ENCODE measurements at places on chromosomes 2 and 18.

DNA sequence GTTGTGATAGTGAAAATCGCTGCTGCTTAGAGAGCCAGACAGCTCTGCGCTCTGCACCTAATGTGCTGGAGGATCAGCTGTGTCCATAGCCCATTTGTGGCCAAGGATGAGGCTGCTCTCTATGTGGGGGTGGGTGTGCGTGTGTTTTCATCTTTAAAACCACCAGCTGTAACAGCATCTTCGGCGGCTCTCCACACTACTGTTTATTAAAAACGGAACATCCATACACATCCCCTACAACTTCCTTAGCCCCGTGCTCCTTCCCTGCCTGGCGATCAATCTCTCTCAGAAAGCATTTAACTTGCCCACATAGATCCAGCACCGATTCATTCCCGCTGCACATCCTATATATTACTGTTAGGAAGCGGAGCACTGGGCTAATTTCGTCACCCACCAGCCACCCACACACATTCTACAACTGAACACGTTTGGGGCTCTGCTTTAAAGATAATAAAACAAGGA lies 1.6 kb downstream of the CELF4 start:
- no peak for DNase-seq

GRCh38 chr2:218887079-218887478 lies 6.4 kb downstream of the WNT10A start:
- DNase-seq = no peak

DNA sequence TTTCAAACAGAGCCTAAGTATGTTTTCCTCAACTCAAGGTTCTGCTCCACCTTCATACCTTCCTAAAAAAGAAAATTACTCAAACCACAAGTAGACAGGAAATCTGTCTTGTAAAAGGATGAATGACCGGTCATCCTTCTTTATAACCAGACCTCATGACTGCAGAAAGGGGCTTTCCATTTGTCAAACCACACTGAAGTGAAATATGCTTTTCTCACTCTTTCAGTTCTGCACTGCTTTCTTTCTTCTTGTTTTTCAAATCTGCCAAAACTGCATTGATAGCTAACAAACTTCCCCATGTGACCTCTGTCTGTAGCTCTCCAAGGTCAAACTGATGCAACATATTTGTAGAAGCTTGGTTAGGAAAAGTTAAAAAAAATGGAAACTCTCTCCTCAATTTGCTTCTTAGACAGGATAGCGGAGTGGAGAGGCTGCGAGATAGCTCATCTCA lies 308.9 kb upstream of the CCDC68 start:
- no peak for DNase-seq

DNA sequence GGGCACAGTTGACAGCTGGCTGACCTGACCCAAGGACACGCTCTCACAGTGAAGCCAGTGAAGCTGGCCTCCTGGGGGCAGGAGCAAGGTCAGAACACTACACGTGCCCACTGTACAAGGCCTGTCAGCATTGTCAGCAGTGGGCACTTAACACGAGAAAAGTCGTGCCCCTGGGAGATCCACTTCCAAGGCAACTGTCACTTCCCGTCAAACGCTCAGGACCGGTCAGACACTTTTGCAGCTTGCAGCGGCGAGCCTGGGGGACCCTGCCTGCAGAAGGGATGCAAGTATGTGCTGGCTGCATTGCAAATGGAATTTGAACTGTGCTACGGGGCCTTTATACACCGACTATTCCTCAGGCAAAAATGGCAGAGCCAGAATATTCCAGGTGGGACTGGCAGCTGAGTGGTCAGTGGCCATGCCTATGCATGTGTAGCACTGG lies 176.2 kb downstream of the BCL2 start:
- DNase-seq = no peak

- no peak for DNase-seq
Measured at GRCh38 chr18:74951165-74951760, 257.7 kb downstream of the PTGR3 start.

Measured in ecto neural progenitor cell (in vitro differentiated cells).